ENCODE measurements at places on chromosomes 13 and 19. TPM values are rescaled to one million over a fixed set of nuclear protein-coding genes. Genes with fewer than 3 reads are reported as not detected.

DNA sequence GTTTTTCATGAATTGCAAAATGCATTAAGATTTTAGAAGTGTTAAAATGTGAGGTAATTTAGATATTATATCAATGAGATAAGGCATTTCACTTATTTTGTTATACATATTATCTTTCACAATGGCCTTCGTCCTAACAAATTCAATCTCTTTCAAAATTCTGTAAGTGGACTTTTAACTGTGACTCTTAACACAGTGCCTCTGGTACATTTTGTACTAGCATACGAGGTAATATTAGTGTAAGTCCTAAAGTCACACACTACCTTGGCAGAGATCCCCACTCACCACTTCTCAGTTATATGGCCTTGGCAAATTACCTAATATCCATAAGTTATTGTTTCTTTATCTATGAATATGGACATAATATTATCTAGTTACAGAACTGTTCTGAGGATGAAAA is 101.3 kb upstream of the SLITRK6 start:
- no peak for DNase-seq
- no peaks in the 10 kb centered on the region for H3K4me1 ChIP-seq
- no peak overlapping the region for H3K27ac ChIP-seq
- no peak overlapping the region for H3K4me3 ChIP-seq

DNA sequence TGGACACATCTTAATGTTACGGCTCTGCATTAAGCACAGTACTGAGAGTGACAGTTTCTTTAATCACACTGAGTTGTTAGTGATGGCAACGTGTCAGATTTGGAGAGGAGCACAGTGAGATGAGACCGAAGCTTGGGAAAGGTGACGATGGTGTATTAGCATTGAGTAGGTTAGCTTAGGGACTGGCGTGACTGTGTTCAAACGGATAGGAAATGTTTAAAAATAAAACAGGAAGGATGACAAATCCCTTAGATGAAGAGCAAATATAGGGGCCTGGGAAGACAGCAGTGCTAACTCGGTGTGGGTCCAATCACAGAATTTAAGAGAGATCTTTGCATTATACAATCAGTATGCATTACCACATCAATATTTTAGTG is 384.3 kb downstream of the HS6ST3 start:
- no peak overlapping the region for H3K4me3 ChIP-seq
- no peak for DNase-seq
- no peaks in the 10 kb centered on the region for H3K36me3 ChIP-seq
- no peaks in the 10 kb centered on the region for H3K27me3 ChIP-seq
- no peak overlapping the region for H3K27ac ChIP-seq

DNA sequence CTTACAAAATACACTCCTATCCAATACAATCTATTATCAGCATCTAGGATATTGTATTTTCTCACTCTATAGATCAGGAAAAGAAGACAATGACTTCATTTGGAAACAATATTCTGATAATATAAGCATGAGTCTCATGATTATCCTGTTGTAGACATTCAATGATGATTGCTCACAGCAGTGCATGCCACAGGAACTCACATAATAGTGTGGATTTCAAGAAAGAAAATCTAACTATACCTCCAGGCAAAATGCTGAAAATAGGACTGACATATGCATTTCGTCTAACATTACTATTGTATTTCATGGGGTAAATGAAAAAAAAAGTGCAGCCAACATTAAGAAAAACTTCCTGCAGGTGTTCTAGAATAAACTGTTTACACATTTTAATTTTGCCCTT is 122.6 kb downstream of the POSTN start:
- H3K36me3 ChIP-seq: no peaks in the 10 kb centered on the region
- H3K4me1 ChIP-seq: no peaks in the 10 kb centered on the region
- no peak overlapping the region for H3K27ac ChIP-seq

DNA sequence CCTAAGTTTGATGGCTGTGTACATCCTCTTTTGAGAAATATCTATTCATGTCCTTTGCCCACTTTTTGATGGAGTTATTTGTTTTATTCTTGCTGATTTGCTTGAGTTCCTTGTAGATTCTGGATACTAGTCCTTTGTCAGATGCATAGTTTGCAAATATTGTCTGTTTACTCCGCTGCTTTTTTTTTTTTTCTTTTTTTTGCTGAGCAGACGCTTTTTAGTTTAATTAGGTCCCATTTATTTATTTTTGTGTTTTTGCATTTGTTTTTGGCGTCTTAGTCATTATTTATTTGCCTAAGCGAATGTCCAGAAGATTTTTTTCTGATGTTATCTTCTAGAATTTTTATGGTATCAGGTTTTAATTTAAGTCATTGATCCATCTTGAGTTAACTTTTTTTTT is 114.9 kb downstream of the GPC6 start:
- H3K4me1 ChIP-seq: no peaks in the 10 kb centered on the region
- no peaks in the 10 kb centered on the region for H3K27me3 ChIP-seq
- no peak overlapping the region for H3K4me3 ChIP-seq
- H3K36me3 ChIP-seq: no peaks in the 10 kb centered on the region
- no peak overlapping the region for H3K27ac ChIP-seq
- DNase-seq: no peak

- peak within 1 kb of the TSS; percentile 31 for H3K4me3 ChIP-seq
- no peak within 1 kb of the TSS for H3K27ac ChIP-seq
- DNase-seq: no peak
These were observed at the start of gene CYP4F22 for GRCh38 chr19:15508035-15508710. Gene CYP4F22 (plus strand): TSS chr19:15508525. CDS start chr19:15525337, 16,812 bp downstream.

- no peak overlapping the region for H3K27ac ChIP-seq
- no peaks in the 10 kb centered on the region for H3K27me3 ChIP-seq
- no peaks in the 10 kb centered on the region for H3K36me3 ChIP-seq
- no peak for DNase-seq
- no peak overlapping the region for H3K4me3 ChIP-seq
These were observed 540.8 kb downstream of the OLFM4 start for GRCh38 chr13:53569453-53569852.

GRCh38 chr13:106118050-106118449 is 417.4 kb downstream of the EFNB2 start:
- no peaks in the 10 kb centered on the region for H3K36me3 ChIP-seq
- DNase-seq: no peak
- no peak overlapping the region for H3K4me3 ChIP-seq
- H3K4me1 ChIP-seq: no peaks in the 10 kb centered on the region
- no peaks in the 10 kb centered on the region for H3K27me3 ChIP-seq

- H3K36me3 ChIP-seq: peaks cover 15% of the 10 kb centered on the region
- no peaks in the 10 kb centered on the region for H3K27me3 ChIP-seq
- DNase-seq: no peak
These were observed 12.0 kb upstream of the NUMBL start for GRCh38 chr19:40702337-40703012.

GRCh38 chr13:40271931-40272775 is 394.3 kb downstream of the FOXO1 start:
- H3K27ac ChIP-seq: no peak overlapping the region
- H3K4me3 ChIP-seq: no peak overlapping the region
- no peaks in the 10 kb centered on the region for H3K4me1 ChIP-seq
- H3K27me3 ChIP-seq: no peaks in the 10 kb centered on the region

DNA sequence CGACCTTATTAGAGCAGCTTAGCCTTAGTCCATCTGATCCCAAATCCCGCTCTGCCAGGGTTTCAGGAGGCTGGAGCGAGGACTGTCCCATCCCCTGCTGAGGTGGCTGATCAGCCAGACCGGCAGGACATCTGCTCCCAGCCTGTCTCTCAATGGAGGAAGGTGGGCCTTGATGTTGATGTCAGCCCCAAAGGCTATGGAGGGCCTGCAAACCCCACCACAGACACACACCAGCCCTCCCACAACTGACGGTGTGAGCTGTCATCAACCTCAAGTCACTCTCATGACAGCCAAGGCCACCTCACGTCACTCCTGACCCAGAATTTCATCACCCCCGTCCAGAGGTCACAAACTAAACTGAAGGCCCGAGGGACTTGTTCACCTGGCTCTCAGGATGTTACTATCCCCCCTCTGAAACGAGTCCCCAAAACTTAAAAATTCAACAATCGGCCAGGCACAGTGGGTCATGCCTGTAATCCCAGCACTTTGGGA is 25.5 kb downstream of the RHPN2 start:
- no peaks in the 10 kb centered on the region for H3K27me3 ChIP-seq
- no peaks in the 10 kb centered on the region for H3K36me3 ChIP-seq
- H3K27ac ChIP-seq: peak overlapping the region; percentile 96
- H3K4me3 ChIP-seq: no peak overlapping the region

- H3K4me1 ChIP-seq: no peaks in the 10 kb centered on the region
- no peak for DNase-seq
- no peaks in the 10 kb centered on the region for H3K36me3 ChIP-seq
- no peaks in the 10 kb centered on the region for H3K27me3 ChIP-seq
These were observed 210.6 kb upstream of the RXFP2 start for GRCh38 chr13:31528758-31529157.

DNA sequence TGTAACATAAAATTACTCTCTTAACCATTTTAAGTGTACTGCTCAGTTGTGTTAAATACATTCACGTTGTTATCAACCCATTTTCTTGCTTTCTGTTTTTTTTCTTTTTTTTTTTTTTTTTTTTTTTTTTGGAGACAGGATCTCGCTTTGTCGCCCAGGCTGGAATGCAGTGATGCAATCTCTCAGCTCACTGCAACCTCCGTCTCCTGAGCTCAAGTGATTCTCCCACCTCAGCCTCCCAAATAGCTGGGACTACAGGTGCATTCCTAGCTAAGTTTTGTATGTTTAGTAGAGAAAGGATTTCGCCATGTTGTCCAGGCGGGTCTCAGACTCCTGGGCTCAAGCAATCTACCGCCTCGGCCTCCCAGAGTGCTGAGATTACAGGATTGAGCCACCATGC is 42.5 kb upstream of the C13orf42 start:
- H3K27ac ChIP-seq: no peak overlapping the region
- H3K36me3 ChIP-seq: no peaks in the 10 kb centered on the region
- H3K4me3 ChIP-seq: no peak overlapping the region
- DNase-seq: no peak

- no peak for DNase-seq
- H3K27me3 ChIP-seq: no peaks in the 10 kb centered on the region
- H3K4me1 ChIP-seq: no peaks in the 10 kb centered on the region
These were observed 2.7 kb downstream of the ADGRE5 start for GRCh38 chr19:14383661-14384555.

DNA sequence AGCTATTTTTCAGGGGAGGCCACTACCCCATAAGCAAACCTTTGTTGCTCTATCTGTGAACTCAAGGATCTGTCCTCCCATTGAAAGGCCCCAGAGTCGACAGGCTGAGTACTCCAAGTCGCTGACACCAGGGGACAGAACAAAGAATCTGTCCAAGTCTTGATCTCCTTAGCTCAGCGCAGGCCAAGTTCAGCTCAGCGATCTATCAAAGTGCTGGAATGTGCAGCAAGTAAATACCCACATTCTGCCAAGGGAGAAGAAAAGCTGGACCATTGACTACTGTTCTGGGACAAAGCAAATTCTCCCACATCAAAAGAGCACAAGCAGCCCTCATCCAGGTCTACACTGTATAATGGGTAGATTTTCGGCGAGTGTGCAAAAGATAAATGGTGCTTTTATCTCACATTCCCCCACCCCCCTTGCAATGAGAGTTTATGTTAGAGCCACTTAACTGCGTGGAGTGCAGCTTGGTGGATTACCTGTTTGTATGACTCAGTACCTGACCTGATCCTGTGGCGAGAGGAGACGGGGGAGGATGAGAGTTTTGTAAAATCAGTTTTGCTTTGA is 391.7 kb upstream of the SGCG start:
- no peak for DNase-seq
- no peak overlapping the region for H3K4me3 ChIP-seq
- no peaks in the 10 kb centered on the region for H3K27me3 ChIP-seq
- no peaks in the 10 kb centered on the region for H3K36me3 ChIP-seq
- no peaks in the 10 kb centered on the region for H3K4me1 ChIP-seq

DNA sequence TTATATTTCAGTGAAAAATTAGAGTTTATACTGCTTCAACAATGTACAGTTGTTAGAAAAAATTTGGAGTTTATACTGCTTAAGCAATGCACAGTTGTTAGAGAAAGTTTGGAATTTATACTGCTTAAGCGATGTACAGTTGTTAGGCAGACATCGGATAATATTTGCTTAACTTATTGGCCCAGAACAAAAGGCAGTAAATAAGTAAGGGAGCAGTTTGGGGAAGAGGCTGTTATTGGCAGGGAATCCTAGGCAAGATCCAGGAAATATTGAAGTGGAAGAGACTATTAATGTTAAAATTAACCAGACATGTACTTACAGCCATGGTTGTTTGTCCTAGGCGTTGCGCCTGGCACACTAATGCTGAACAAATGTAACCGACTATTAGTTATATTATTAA is 166.9 kb downstream of the GPC5 start:
- H3K4me3 ChIP-seq: no peak overlapping the region
- no peak for DNase-seq
- H3K36me3 ChIP-seq: no peaks in the 10 kb centered on the region
- no peaks in the 10 kb centered on the region for H3K27me3 ChIP-seq

- H3K4me1 ChIP-seq: no peaks in the 10 kb centered on the region
- no peak overlapping the region for H3K4me3 ChIP-seq
- DNase-seq: no peak
- no peaks in the 10 kb centered on the region for H3K36me3 ChIP-seq
These were observed 17.3 kb downstream of the DIAPH3 start for GRCh38 chr13:60146471-60146870.

DNA sequence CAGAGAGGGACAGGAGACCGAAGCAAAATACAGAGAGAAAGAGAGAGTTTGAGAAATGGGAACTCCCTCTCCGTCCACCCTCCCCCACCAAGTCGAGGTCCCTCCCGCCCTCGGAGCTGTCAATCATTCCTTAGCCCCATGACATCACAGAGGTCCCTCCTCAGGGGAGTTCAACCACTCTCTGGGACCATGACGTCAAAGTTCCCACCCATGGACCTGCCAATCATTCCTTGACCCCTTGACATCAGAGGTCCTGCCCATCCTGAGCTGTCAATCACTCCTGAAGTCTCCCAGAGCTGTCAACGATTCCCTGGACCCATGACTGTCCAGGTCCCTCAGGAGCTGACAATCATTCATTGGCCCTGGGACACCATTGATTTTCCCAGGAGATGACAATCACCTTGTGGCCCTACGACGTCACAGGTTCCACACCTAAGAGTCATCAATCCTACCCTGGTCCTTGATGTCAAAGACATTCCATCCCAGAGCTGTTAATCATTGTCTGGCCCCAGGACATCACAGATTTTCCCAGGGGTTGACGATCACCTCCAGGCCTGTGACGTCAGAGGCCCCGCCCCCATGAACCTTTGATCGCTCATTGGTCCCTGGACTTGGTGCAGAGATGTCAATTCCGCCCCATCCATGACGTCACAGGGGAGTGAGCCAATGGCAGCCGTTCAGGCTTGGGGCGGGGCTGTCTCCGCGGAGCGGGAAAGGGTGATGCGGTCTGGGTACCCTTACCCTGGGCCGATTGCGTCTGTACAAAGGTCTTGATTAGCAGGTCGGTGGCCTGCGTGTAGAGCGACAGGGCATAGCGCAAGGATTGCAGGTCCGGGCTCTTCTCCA is 61.7 kb downstream of the COLGALT1 start:
- H3K4me3 ChIP-seq: no peak overlapping the region
- no peaks in the 10 kb centered on the region for H3K4me1 ChIP-seq
- no peak overlapping the region for H3K27ac ChIP-seq
- DNase-seq: no peak

ALOX5AP gene
- 3.8 TPM for polyA plus RNA-seq

RDH8 gene
- polyA plus RNA-seq: not detected

NOTCH3 gene
- 0.49 TPM for polyA plus RNA-seq

RGS9BP gene
- 0.01 TPM for polyA plus RNA-seq

NLRP7 gene
- polyA plus RNA-seq: not detected

ZNF491 gene
- 0.24 TPM for polyA plus RNA-seq

KCNC3 gene
- polyA plus RNA-seq: 0.56 TPM
